ENCODE measurements at places on chromosomes 1 and 21.
A peak's percentile ranks its signal among the peaks of the same experiment; 100 is the strongest.

DNA sequence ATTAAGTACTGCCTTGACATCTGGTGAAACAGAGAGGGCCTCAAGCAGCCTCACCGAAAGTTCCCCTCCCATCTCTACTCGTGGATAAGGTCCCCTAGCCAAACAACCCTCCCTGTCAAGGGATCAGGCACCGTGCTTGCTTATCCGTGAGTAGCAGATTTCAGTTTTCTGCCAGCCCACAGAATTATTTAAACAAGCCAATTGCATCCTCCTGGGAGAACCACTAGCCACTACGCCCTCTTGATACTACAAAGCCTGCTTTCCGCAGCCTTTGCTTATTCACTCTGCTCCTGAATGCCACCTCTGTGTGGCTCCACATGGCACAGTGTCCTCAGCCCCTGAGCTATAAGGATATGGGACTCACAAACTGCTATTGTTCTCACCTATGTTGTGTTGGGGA is 5.9 kb upstream of the TFF2 start:
- DNase-seq, result no peak

GRCh38 chr1:217498209-217498608 is 132.7 kb downstream of the GPATCH2 start:
- no peak for DNase-seq

DNA sequence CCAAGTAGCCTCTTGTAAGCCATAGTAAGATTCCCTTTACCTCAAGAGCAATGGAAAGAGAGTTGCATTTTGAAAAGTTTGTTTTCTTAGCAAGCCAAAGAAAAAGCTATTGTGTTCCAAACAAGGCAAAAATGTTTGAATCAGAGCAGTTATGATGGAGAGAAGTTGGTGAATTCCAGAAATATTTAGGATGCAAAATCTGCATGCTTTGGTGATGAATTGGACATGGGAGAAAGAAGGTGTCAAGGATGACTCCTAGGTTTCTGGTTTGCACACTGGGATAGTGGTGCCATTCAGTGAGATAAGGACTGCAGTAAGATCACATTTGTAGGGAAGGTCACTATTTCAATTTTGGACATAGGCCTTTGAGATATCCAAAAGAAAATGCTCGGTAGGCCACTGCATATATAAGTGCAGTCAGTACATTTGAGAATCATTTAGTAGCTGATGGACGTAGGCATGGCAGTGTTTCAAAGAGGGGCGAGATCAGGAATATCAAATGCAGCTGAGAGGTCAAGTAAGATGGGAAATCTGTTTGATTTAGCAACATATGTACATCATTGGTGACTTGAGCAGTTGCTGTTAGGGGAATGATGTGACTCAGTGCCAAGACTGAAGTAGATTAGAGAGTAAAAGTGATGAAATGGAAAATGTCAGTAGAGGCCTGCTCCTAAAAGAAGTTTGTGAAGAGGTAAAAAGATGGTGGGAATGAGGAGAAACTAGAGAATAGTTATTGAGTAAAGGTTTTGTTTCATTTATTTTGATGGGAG is 33.9 kb upstream of the GPR25 start:
- DNase-seq, result peak; percentile 76

GRCh38 chr1:39894884-39895495 is 6.7 kb downstream of the MYCL start:
- DNase-seq, result no peak

GRCh38 chr1:83882906-83883305 is 116.0 kb downstream of the TTLL7 start:
- peak; percentile 69 for DNase-seq

DNA sequence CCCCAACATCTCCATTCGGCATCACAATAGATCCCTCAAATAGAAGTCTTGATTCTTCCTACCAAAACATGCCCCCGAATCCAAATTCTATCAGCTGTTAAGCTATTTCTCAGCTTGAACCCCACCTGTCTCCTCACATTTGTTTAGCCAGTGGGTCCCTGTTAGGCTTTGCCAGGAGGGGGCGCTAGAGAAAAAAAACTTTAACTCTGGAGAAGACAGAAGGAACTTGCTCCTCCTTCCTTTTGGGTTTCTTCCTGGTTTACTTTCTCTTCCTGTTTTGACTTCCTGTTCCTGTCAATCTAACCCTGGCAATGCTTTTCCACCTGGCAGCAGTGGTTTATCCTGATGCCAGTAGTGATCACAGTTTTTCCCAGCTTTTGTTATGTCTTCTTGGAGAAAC is 95.6 kb upstream of the KCNK1 start:
- peak; percentile 17 for DNase-seq

Measured in fibroblast of skin of scalp (primary cell).